Amniotic stem cell (primary cell): ENCODE measurements at places on chromosomes 1 and 21.

DNA sequence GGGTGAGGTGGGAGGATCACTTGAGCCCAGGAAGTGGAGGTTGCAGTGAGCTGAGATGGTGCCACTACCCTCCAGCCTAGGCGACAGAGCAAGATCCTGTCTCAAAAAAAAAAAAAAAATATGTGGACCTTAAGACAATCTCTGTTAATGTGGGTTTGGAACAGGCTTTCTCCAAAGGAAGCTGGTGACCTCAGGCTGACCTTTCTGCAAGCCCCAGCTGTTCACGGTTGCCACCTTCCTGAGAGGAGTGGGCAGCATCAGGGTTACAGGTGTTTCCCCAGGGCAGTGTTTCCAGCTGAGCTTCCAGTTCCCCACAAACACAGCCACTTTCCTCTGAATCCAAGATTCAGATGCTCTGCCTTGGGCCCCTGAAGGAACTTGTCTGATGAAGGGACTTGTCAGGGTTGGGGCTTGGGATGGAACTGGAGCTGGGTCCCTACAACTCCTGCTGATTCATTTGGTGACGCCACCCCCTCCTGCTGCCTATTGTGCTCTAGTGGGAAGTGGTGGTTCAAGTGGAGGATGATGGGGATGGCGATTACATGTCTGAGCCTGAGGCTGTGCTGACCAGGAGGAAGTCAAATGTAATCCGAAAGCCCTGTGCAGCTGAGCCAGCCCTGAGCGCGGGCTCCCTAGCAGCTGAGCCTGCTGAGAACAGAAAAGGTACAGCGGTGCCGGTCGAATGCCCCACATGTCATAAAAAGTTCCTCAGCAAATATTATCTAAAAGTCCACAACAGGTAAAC is 1.9 kb downstream of the ZBTB48 start:
- DNase-seq: no peak

DNA sequence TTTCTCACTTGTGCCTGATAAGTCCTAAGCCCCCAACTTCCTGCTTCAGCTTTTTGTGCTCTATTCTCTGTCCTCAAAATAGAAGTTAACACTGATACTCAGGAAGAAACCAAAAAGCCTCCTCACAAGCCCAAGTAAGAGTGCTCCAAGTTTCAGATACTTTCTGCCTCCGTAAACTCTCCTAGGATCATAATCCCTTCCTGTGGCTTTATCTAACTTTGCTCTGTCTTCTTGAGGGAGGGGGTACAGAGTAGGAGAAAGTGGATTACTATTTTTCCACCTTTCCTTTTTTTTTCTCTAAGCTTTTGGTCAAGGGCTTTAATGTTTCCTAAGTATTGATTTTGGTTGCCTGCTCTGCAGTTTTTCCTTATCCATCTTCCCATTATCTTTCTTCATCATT is 54.6 kb downstream of the DPH5 start:
- no peak for DNase-seq

- peak; percentile 35 for DNase-seq
Observed at GRCh38 chr1:71587961-71588360, 507.1 kb upstream of the ZRANB2 start.

- DNase-seq: no peak
Observed at GRCh38 chr1:170096806-170097340, 22.4 kb upstream of the KIFAP3 start.

DNA sequence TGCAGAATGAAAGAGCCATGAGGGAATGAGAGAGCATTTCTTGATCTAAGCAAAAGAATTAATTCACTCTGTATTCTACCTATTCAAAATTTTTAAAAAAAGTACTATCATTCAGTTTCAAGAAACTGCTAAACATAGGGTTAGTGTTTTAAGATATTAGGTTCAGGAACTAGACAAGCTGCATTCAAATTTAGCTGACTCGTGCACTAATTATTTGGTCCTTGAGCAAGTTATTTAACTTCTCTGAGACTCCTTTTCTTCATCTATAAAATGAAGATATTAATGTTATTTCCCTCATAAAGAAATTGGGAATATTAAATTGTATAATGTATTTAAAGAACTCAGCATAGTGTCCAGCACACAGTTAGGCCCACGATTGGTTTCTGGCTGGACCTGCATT is 75.0 kb upstream of the USH2A start:
- DNase-seq: no peak

DNA sequence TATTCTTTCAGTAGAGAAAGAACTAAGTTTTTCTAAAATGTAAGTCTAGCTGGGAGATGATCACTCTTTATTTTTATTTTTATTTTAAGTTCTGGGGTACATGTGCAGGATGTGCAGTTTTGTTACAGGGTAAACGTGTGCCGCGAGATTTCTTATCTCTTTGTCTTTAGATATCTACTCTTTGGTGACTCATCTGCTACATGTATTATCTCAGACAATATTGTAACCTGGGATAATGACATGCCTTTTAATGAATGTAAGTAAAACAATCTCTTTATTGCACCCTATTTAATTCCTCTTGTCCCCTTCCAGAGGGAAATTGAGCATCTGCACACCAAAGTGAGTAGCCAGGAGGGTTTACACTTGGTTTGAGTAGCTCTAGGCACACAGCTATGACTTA is 9.4 kb downstream of the CR2 start:
- DNase-seq: no peak

GRCh38 chr1:244700808-244701207 is 47.9 kb downstream of the DESI2 start:
- no peak for DNase-seq

DNA sequence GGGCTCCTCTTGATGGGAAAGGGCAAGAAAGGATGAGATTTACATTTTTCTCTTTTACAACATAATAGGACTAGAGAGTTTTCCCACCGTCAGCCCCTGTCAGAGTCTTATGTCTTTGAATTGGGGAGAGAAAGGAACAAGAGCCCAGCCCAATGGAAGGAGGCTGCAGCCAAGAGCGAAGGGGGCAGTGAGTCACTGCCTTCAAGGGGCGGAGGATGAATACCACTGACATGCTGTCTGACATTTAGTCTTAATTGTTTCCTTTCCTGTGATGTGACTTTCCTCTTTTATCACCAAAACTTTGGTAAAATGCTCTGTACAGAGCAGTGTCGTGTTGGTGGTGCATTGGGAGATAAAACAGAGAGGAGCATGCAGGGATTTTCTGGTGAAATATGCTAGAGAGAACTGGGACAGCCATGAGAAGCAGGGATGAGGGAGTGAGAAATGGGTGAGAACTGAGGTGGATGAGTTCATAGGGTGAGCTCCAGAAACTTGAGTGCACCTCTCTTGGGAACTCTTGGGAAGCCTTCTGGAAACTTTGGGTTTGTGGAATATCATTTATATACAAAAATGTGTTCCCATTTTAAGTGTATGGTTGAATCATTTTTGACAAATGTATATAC is 179.9 kb upstream of the FGGY start:
- DNase-seq: no peak

- DNase-seq: no peak
Observed at GRCh38 chr21:14685568-14685967, 139.5 kb upstream of the SAMSN1 start.

DNA sequence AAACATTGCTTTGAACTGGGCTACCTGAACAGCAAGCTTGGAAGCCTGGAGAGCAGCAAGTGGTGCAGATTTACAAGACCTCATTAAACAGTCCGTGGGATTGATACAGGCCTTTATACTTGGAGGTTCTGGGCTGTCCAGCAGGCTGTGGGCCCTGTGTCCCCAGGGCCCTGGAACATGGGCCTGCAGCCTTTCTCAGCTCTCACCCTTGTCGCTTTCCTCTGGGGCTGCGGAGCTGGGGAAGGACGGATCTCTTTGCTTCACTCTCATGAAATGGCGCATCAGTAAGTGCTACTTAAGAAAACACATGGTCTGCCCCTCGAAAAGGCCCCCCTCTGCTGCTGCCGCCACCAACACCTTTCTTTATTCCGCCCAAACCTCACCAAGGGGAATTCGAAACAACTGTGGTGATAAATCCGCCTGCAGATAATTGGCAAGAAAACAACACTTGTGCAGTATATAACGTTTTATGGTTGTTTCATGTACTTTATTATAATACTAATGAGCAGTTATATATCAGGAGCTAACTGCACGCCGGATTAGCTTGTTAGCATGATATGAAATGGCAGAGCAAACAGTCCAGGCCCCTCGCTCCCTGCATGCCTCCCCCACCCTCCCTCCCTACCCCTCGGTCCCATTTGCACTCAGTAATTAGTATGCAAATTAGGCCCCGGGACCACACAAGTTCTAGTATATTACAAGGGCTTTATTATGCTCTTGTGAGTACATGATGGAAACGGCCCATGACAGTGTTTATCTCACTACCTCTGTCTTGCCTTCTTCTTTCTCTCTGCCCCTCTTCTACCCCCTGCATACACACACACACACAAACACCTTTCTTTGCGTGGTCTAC is 131.5 kb downstream of the RNF220 start:
- no peak for DNase-seq

DNA sequence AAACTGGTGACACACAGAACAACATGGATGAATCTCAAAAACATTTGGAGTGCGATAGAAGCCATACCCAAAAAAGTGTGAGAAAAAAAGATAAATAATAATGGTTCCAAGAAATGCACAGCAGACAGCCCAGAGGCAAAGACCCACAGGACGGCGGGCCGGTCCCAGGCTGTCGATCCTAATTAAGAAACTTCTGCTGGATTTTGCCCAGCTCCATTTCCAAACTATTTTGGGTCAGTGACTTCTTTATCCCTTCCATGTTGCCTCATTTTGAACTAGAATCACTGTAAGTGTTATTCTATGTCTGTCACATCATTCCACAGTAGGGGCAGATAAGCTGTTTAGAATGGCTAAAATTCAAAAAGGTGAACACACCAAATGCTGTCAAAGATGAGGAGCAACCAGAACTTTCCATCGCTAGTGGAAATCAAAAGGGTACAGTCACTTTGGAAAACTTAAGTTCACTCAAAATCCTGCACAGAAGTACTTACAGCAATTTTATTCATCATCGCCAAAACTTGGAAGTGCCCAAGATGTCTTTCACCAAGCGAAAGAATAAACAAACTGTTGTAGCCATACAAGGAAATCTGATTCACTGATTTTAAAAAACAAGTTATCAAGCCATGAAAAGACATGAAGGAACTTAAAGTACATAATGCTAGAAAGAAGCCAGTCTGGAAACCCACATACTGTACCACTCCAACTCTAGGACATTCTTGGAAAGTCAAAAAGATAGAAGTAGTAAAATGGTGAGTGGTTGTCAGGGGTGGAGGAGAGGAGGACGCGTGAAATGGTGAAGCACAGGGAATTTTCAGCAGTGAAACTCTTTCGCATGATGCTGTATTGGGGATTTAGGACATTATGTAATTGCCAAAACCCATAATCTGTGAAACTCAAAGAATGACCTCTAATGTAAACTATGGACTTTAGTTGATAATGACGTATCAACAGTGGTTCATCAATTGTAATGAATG is 7.5 kb downstream of the NBPF1 start:
- no peak for DNase-seq

- no peak for DNase-seq
Observed at GRCh38 chr1:159009287-159009686, 420 bp upstream of the IFI16 start.

DNA sequence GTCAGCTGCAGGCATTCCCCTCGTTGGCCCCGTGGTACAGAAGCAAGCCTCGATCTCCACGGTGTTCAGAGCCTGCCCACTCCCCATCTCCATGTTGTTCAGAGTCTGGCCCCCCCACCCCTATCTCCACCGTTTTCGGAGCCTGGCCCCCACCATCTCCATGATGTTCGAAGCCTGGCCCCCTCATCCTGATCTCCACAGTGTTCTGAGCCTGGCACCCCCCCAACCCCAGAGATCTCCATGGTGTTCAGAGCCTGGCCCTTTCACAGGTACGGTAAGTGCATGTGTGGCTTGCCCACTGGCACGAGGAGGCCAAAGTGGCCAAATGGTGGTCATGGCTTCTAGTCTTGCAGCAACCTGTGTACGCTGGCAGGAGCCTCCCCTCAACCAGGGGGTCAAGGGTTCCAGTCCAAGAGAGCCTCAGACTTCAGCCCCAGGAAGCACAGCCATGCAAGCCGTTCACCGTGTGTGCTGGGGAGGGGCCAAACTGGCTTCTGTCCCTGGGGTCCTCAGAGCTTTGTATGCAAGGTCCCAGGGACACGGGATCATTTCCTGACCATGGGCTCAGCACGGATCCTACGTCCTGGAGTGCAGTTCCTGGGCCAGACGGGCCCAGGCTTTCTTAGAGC is 13.3 kb upstream of the PCBP3 start:
- no peak for DNase-seq

GRCh38 chr1:184781941-184782340 is 27.3 kb upstream of the EDEM3 start:
- DNase-seq: no peak

GRCh38 chr1:1175221-1176062 is 1.8 kb downstream of the TTLL10 start:
- no peak for DNase-seq

DNA sequence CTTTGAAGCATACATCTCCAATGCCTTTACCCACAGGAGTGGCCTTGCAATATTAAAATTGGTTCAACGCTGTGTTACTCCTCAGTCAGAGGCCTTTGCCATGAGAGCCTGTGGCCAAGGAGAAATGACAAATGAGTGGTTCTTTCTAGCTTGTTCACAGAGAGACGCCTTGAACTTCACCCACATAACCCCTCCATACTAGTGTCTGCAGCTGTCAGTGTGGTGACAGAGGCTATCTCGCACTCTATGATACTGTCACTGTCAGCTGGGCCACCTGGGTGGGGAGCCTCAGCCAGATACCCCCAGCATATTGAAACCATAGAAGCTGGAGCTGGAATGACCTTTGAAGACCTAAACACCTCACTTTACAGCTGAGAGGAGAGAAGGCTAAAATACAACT is 57.4 kb upstream of the LBR start:
- DNase-seq: no peak

GRCh38 chr1:80154176-80154575 is 1147.6 kb upstream of the ADGRL4 start:
- no peak for DNase-seq

DNA sequence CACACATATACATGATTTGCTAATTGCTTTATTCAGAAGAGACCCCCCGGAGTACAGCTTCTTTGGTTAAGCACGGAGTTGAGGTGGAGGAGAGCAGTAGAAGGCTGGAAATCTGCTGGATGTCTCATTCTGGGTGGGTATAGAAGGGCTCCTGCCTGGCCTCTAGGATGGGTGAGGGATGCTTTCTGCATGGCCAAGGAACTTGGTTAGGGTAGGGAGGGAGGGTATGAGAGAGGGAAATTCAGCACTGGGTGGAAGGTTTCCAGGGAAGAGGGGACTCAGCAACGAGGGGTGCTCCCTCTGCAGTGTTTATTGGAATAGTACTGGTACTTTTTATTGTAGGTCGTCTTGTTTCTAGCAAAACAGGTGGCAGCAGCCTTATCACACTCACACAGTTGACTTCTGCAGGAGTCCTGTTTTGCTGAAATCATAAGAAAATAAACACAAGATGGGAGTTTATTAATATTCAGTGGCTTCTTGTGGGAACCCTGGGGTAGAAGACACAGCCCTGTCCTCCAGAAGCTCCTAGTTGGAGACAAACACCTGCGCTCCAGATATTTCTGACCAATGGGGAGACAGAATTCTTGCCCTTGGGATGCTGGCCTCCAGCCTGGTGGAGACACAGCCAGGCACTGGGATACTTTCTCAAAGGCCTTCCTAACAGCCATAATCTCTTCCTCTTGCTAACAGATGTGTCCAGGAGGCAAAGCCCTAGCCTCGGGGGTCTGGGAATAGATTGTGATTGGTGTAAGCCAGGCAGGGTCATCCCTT is 3.8 kb downstream of the PLA2G2A start:
- no peak for DNase-seq
